Activated T-helper 2 cell treated with anti-CD3 and anti-CD28 coated beads, Interferon-gamma antibody, Interleukin-2, Interleukin-4, amounts not matched to agents 10 μg/mL and 5 μg/mL and 100 μg/mL, durations not matched to agents 14 hours and 24 hours and 36 hours (primary cell): ENCODE measurements at places on chromosomes 6 and 20. TPM values are rescaled to one million over a fixed set of nuclear protein-coding genes. Genes with fewer than 3 reads are reported as not detected.
A peak's percentile ranks its signal among the peaks of the same experiment; 100 is the strongest.

DNA sequence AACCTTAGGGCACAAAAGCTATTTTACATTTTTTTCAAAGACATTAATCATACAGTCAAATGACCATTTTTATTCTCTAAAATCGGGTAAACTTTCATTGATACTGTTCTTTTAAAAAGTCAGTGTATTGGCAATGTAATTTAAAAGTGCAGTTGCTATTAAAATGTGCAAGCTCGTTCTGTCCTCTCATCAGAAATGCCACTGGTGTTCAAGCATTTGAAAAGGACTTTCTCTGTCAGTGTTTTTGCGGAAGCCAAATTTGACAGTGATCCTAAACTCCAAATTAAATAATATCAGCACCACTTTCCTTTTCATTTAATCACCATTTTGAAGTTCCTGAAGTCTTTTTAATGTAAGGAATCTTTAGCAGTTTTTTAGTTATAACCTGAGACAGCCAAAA lies 69.6 kb downstream of the AFG1L start:
- no peak for DNase-seq

- no peak for DNase-seq
Measured at GRCh38 chr6:111687652-111688051, 82.0 kb upstream of the TRAF3IP2 start.

GRCh38 chr6:106974999-106975737 lies 639 bp upstream of the CD24 start:
- DNase-seq = peak; percentile 9

- no peak for DNase-seq
Measured at GRCh38 chr6:131368198-131368911, 204.7 kb upstream of the ARG1 start.

GRCh38 chr6:136628996-136629395 lies 78.8 kb upstream of the MAP7 start:
- no peak for DNase-seq

GRCh38 chr20:61664556-61665320 lies 400.9 kb downstream of the TAF4 start:
- no peak for DNase-seq

Gene PKIB
- total RNA-seq = 0.44 and 0.52 TPM in 2 replicates

Gene ULBP3
- 0.52 and 0.53 TPM in 2 replicates for total RNA-seq
